ENCODE measurements at places on chromosomes 13 and 19.

DNA sequence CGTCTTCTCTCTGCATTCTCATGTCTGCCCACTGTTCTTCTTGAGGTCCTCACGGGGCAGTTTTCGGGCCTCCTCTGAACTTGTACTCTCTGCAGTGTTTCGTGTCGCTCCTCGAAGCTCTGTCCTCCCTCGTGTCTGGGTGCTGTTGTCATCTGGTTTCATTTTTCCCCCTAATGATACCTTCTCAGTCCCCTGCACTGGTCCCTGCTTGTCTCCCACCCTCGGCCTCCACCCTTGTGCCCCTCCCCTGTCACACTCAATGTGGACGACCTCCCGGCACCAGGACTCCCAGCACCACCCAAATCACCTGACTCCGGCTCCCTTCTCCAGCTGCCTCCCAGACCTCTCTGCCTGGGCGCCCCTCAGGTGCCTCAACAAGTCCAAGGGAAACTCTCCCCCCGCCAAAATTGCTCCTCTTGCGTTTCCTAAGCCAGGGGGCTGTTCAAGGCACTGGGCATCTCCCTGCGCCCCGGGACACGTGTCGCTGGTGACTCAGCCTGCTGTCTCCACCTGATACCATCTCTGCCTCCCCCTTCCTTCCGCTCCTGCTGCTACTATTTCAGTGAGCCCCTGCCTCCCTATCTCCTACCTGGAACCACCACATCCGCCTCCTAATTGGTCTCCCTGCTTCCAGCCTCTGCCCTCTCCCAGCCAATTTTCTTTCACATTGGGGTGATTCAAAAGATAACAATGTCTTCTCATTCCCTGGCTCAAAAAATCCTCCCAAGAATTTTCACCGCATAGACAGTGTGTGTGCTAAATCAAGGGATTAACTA lies 49.5 kb downstream of the RFX2 start:
- no peak for DNase-seq

DNA sequence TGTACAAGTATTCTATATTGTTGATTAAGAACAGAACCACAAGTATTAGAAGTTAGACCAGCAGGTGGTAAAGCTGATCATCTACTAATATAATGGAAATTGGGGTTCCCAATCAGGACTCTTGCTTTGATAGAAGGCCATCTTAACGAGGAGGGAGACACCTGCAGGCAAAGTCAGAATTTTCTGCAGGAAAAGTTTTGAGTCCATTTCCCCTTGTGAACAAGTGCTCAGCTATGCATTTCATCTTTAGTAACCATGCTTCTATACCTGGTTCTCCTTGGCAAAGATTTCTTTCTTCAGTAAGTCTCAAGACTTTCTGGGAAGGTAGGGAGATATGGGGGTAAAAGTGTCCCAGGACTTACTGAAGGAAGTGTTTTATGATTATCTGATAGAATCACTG lies 36.1 kb upstream of the USPL1 start:
- DNase-seq: no peak

DNA sequence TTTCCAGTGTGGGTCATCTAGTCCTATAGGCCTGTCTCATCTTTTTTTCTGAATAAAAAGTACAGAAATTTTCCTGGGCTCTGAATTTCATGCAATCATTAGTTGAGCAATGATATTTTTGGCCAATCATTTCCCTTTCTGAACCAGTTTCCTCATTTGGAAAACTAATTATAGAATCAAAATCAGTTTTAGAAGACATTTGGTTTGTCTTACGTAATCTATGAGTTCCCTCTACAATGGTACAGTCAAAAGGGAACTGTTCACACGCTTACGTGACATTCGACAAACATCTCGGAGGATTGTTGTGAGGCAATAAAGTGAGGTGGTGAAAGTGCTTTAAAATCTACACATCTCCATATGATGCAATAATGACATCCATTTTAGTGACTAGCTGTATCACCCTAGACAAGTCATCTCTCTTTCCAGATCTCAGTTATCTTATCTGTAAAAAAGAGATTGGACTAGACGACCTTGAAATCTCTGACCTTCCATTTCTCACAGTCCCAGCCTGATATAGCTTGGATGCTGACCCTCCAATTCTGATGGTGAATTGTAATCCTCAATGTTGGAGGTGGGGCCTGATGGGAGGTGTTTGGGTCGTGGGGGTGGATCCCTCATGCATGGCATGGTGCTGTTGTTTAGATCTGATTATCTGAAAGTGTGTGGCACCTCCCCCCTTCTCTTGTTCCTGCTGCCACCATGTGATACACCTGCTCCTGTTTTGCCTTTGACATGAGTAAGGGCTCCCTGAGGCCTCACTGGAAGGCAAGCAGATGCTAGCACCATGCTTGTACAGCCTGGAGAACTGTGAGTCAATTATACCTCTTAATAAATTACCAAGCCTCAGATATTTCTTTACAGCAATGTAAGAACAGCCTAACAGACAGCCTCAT lies 26.7 kb downstream of the FLT1 start:
- no peak for DNase-seq

GRCh38 chr19:47093254-47093653 lies 20.3 kb downstream of the ZC3H4 start:
- DNase-seq: no peak

- DNase-seq: no peak
Observed at GRCh38 chr19:15469513-15470297, 5.4 kb upstream of the RASAL3 start.

All from posterior cingulate gyrus (tissue), 11 donors.